ENCODE measurements at places on chromosomes 6 and 20.

DNA sequence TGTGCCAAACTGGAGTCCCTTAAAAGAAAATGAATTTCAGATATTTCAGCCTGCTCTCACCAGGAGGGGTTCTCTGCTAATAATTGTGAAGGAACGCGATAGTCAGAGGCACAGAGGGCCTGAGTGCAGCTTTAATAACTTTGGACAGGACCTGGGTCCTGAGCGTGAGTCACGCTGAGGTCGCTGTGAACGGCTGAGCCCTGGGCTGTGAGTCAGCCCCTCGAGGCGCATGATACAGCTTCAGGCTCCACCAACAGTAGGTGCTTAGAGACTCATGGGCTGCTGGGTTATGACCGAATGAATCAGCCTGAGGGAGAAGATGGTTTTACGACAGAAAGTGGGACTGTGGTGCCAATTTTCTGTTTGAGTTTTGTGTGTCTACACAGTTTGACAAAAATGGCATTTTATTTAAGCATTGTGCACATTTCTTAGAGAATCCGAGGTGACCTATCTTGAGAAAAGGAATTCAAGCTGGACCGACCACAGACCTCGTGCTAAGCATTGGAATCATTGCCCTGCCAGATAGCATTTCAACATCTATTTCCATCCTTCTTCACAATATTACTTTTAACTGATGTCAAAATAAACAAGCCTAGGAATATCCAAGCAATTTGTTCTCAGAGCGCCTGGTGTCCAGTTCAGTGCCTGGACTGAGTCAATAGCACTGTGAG is 183.0 kb downstream of the THBS2 start:
- no peak for DNase-seq

DNA sequence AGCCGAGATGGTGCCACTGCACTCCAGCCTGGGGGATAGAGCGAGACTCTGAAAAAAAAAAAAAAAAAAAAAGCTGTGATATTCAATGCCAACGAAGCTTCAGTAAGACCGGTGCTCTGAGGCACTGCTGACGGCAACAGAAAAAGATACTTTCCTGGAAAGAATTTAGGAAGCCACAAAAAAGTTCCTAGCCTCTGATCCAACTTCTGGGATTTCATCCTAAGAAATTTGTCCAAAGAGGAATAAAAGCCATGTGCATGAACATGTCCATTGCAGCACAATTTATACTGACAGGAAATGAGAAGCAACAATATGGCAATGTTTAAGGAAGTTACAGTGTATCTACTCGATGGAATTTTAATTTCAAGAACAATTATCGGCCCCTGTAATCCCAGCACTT is 24.5 kb upstream of the CARMIL1 start:
- DNase-seq = no peak

- DNase-seq = no peak
These were observed 146.7 kb upstream of the TAB2 start for GRCh38 chr6:149170564-149171452.

DNA sequence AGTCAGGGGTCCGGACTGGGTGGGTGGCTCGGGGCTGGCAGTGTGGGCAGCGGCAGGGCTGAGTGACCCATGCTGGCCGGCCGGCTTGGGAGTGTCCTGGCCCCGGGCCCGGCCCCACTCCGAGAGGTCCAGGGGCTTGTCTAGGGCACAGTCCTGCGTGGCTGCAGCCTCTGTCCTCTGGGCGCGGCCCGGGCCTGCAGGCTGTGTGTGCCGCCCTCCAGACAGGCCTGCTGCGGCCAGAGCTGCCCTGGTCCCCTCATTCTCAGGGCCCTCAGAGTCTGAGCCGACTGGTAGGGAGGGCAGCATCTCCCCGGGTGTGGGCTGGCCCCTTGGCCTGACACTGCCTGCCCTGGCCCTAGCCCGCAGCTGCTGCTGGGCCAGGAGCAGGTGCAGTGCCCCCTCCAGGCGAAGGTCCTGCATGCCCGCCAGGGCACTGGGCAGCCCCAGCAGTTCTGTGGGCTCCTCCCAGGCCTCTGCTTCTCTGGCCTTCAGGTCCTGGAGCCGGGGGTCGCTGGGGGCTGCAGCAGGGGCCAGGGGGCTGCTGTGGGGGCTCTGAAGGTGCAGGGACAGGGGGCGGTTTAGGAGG is 6.9 kb upstream of the CABLES2 start:
- no peak for DNase-seq
